Stimulated activated CD8-positive, alpha-beta memory T cell treated with anti-CD3 and anti-CD28 coated beads, Interleukin-7, amount 100 ng/mL, for 48 hours (primary cell): ENCODE measurements at places on chromosomes 5 and 9.

DNA sequence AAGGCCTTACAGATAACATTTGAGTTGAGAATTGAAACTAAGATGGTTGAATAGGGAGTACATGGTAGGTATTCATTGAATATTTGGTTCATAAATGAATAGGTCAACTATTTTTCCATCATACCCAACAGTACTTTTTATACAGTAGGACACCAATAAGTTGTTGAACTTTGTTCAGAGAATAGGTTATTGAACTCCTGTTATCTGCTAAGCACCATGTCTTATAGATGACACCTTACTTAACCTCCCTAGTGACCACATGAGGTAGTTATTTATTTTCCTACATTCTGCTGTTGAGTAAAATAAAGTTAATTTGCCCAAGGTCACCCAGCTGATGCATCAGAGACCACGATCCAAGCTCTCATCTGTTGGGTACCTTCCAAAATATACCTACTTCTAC, 49.6 kb upstream of the ATP10B start:
- no peak for DNase-seq

- DNase-seq, result no peak
Measured at GRCh38 chr5:60458666-60459065, 241.3 kb downstream of the DEPDC1B start.

DNA sequence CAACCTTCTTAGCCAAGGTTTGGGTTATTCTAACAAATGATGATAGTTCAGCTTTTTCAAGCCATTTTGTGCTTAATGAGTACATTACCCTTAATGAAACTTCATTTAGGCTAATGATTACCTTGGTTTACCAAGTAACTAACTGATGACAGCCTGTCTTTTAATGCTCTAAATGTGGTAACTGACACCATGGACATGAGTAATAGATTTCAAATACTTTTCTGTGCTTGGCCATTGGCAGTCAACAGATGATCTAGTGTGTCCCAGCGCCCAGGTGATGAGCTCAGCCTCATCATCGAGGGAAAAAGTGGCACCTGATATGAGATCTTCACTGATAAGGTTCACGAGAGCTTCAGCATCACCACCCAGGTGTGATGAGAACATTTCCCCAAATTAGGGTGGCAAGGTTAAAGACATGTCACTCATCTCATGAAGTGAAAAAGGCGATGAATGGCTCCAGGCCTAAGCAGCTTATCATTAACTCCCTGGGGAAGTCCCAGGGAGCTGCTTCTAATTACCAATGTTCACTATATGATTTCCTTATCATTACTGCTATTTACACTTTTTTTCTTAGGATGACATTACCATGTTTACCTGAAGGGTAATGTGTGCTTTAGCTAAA, 296.0 kb downstream of the SPOCK1 start:
- DNase-seq, result no peak

GRCh38 chr5:62475072-62475471, 62.5 kb downstream of the IPO11 start:
- DNase-seq, result no peak

DNA sequence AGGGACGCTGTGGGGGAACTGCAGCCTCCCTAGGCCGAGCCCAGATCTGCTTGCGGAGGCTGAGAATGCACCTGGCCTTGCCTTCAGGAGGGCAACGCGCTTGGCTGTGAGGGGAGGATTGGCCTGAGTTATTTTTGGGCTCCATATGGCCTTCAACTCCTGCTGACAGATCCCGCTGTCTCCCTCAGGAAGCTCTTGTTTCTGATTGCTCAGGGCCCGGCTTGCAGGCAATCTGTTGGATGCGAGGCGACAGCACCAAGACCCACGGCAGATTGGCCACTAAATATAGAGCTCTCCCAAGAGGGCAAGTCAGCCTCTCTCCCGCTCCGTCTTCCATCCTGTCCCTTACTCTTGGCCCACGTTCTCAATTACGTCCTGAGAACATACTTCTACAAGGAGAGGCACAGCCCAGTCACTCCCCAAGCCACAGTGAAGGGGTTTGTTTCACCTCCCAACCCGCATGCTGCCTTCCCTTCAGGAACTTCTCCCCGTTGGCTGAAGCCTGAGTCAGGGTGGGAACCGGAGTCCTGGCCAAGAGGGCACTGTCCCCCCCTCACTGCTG, 53.6 kb downstream of the RASGEF1C start:
- DNase-seq, result no peak

DNA sequence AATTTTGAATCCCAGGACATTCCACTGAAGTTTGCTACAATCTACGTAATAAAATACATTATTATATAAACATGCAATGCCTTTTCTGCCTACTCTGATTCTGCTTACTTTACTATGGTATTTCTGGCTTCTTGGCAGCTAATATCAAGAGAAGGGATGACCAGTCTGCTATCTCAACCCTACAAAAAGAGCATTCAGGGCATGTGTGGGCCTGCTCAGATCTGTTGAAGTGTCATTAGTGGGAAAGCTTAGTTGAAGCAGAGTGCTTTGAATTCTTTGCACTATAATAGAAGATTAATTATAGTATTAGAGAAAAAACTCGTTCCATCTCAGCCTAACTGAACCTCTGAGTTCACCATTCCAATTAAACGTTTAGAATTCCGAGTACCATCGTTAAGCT, 339.5 kb upstream of the ISL1 start:
- no peak for DNase-seq

- no peak for DNase-seq
Measured at GRCh38 chr5:137073189-137073588, 425.9 kb downstream of the SPOCK1 start.

- DNase-seq, result no peak
Measured at GRCh38 chr5:24294333-24294732, 350.4 kb downstream of the CDH10 start.

GRCh38 chr5:72209147-72210115, 102.2 kb downstream of the MAP1B start:
- no peak for DNase-seq

DNA sequence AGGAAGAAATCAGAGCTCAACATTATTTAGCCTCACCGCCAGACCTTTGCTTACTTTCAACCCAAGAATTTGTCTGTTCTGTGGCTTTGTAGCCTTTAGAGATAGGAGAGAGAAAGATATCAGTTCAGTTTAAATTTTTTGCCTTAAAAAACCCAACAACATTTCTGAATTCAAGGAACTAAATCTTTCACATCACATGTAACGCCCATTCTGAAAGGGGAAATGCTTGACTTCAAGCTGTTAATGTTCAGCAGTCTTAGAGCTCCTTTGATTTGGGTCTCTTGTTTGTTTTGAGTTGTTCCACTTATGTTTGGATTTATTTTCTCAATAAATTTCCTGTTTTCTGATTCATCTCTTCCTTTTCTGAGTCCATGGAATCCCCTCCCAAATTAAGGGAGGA, 294.5 kb downstream of the ARHGAP26 start:
- no peak for DNase-seq

GRCh38 chr5:98877600-98877999, 51.2 kb downstream of the CHD1 start:
- DNase-seq, result no peak

GRCh38 chr5:80752427-80752826, 97.6 kb upstream of the DHFR start:
- no peak for DNase-seq

DNA sequence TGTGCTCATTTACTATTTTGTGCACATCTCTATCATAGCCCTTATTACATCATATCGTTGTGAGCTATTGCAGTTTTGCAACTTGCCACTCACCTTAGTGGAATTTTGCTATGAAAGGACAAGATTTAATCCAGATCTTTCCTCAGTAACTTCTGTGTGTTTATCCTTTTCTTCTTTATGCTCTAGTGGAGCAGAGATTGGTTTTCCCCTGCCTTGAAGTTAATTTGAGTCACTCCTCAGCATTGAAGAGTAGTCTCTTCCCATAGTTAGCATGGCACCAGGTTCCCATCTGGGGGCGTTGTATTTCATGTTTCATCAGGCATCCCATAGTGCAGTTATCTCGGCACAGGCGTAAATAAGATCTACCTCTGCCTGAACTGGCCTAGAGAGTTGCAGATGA, 510.4 kb downstream of the PSAT1 start:
- no peak for DNase-seq

DNA sequence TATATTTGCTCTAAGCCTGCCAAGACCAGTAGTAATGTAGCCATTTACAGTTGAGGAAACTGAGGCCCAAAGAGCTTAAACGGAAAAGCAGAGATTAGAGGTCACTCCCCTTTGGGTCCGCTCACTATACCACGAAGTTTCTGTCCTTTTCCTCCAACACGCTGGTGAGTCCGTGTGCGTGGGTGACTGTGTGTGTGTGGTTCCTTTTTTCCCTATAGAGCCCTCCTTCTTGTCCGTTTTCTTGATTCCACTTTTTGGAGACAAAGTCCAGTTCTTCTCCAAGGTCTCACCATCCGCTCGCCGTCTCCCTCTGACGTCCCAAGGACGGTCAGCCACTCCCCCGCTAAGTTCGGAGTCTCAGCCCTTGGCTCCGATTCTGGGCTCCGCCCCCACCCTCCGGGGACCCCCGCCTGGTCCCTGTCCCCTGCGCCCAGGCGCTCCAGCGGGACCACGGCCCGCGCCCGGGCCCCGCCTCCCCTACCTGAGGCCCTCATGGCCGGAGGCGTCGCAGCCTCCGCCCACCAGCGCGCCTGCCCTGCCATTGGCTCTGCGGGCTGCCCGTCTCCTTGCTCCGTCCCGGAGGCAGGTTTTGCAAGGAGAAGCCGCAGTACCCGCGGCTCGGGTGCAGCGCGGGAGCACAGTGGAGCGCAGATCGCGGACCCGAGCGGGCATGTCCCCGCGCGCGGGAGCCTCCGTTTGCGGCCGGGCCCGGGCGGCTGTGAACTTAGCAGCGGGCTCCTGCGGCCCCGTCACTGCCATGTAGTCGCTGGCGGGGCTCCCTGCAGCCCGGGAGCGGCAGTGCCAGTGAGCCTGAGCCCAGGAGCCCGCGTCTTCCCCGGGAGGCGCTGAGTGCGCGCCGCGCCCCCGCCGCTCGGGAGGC, at the start of gene MAST4:
Gene MAST4 (plus strand): TSS at position 638 of the 880 bp plus-strand sequence. CDS start 263 bp downstream, outside the sequence.
- peak; percentile 51 for DNase-seq

DNA sequence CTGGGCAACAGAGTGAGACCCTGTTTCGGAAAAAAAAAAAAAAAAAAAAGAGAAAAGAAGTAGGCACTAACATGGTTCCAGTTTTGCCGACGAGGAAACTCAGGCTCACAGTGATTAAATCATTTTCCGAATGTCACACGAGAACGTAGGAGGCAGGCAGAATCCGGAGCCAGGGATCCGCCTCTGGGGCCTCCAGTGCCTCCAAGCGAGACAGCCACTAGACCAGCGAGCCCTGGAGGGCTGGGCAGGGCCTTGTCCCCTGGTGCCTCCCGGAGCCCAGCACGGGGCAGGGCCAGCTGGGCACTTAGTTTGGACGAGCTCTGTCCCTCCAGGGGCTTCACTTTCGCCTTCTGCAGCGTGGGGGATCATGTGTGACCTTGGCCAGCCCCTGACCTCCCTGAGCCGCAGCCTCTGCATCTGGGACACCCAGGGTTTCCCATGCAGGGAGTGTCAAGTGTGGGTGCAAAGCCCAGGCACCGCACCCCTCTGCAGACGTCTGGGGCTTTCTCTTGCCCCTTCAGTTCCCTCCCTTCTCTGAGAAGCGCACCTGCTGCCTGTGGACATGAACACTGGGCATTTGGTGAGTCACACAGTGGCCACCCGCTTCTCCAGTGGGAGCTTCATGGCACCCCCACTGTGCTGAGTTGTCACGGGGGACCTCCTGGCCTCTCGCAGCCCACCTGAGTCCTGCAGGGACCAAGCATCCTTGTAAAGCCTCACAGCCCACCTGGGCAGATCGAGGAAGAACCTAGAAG, 80.3 kb downstream of the RXRA start:
- no peak for DNase-seq

- no peak for DNase-seq
Measured at GRCh38 chr9:109799141-109799540, 19.1 kb downstream of the PALM2AKAP2 start.

- DNase-seq, result no peak
Measured at GRCh38 chr5:116872486-116872885, 297.9 kb upstream of the SEMA6A start.

DNA sequence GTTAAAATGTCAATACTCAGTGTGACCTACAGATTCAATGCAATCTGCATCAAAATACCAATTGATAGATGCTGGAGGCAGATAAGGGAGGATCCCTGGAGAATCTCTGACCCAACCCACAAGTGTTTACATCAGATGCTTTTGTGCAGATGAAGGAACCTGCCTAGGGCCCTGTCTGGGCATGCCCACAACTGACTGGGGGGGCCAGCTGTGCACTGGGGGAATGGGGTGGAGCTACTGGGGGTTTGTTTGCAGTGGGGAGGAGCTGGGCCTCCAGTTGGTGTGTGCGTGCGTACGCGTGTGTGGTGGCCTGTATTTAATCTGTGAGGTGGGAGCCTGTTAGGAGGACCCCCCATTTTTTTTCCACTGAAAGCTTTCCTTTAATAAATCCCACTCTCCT, 244.9 kb downstream of the TRIM36 start:
- DNase-seq, result no peak

GRCh38 chr9:133023117-133023890, 7.5 kb upstream of the GTF3C5 start:
- DNase-seq, result peak; percentile 60

GRCh38 chr5:10756549-10756948, 4.5 kb downstream of the DAP start:
- no peak for DNase-seq

- no peak for DNase-seq
Measured at GRCh38 chr5:179817890-179818745, 2.6 kb upstream of the SQSTM1 start.

DNA sequence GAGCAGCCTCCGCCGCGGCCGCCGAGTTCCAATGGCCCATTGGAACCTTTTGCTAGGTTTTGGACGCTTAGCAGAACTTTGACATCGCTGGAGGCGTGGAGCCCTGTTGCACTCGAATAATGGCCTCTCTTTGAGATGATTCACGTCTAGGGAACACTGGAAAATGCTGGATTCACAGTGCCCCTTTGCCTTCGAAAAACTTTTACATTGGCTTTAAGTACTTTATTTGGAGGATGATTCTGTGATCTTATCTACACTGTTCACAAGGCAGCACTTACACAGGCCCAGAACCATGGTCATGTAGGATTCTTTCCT, 536 bp upstream of the PPIC start:
- no peak for DNase-seq

DNA sequence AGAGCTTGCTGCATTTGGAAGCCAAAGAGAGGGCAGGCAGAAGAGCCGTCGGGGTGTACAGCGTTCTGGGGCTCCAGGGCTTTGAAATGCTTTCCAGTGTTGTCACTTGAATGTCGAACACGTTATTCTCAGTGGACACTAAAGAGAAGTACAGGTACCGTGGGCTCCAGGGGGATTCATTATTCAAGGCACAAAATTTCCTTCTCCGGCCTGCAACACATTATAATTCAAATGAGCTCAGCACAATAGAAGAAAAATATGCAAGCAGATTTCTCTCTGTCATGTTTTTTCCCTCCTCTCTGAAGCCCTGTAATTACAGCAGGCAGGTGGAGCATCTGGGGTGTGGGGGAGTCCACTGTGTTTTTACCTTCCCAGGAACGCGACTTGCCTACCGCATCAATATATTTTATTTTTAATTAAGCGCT, 293.1 kb downstream of the ZSWIM6 start:
- DNase-seq, result no peak
